ENCODE measurements at places on chromosomes 6 and 20. TPM values are rescaled to one million over a fixed set of nuclear protein-coding genes. Genes with fewer than 3 reads are reported as not detected.

DNA sequence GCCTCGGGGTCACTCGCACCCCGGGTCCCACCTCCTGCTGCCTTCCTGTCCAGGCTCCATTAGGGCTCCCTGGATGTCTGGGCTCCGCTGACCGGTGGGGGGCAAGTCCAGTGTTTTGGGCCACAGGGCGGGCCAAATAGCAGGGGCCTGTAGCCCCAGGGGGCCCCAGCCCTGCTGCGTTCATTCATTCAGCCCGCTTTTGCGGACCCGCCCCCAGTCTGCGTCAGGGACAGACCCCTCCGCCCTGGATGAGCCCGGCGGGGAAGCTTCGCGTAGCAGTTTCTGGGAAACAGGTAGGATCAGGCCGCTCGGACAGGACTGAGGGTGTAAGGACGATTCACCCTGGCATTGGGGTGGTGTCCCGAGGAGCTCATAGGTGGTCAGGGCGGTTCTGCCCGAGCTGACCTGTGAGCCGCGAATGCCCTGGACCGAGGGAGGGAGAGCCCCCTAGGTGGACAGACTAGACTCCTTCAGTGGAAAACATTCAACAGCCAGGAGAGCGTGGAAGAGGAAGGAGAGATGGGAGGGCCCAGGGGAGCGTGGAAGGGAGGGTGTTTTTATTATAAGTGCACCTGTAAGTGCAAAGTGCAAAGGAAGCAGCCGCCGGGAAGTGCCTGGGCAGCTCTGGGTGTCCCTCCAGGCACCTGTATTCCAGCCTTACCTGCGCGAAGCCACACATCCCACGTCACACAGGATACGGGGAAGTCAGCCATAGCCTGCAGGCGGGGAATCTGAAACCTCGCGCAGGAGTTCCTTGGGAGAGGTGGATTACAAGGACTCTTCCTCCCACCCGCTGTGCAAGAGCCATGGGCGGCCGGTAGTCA lies 662 bp downstream of the ENTPD6 start:
- H3K27ac ChIP-seq, result peak overlapping the region; percentile 84
- H3K27me3 ChIP-seq, result no peaks in the 10 kb centered on the region
- peak overlapping the region; percentile 64 for H3K4me3 ChIP-seq
- DNase-seq, result peak; percentile 87

- no peaks in the 10 kb centered on the region for H3K36me3 ChIP-seq
- H3K27me3 ChIP-seq, result no peaks in the 10 kb centered on the region
- DNase-seq, result no peak
- H3K4me3 ChIP-seq, result no peak overlapping the region
- H3K27ac ChIP-seq, result no peak overlapping the region
- H3K4me1 ChIP-seq, result no peaks in the 10 kb centered on the region
Observed at GRCh38 chr6:159083146-159083545, 38.4 kb upstream of the TAGAP start.

- DNase-seq, result no peak
- peaks cover 16% of the 10 kb centered on the region for H3K27me3 ChIP-seq
- no peak overlapping the region for H3K4me3 ChIP-seq
- H3K27ac ChIP-seq, result no peak overlapping the region
- no peaks in the 10 kb centered on the region for H3K36me3 ChIP-seq
Observed at GRCh38 chr20:16708602-16709001, 21.2 kb upstream of the SNRPB2 start.

DNA sequence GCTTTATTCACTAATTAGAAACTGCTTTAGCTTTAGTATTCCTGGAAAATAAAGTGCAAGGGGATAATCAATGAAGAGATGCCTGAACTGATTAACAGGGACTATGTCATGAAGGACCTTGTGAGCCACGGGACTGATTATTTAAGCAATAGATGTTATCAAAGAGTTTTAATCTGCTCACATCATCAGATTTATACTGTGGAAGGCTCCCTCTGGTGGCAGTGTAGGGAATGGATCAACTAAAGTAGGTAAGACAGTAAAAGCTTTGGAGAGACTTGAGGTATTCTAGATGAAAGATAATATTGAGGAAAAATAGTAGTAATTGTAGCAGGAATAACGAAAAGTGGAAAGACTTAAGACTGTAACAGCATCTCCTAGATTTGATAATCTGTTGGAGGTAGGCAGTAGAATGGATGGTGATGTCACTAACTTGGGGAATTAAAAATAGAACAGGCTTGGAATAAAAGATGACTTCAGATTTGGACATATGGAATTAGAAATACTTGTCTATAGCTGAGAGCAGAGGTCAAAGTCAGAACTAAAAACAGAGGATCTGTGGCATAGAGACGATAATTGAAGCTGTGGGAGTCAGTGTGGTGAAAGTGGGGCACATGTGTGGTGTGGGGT lies 80.3 kb upstream of the HTR1E start:
- H3K4me1 ChIP-seq, result no peaks in the 10 kb centered on the region
- no peak overlapping the region for H3K27ac ChIP-seq
- peak; percentile 11 for DNase-seq
- H3K36me3 ChIP-seq, result no peaks in the 10 kb centered on the region
- H3K27me3 ChIP-seq, result no peaks in the 10 kb centered on the region

- no peaks in the 10 kb centered on the region for H3K4me1 ChIP-seq
- no peaks in the 10 kb centered on the region for H3K36me3 ChIP-seq
- H3K4me3 ChIP-seq, result no peak overlapping the region
- no peak for DNase-seq
- no peaks in the 10 kb centered on the region for H3K27me3 ChIP-seq
- H3K27ac ChIP-seq, result no peak overlapping the region
Observed at GRCh38 chr20:16444057-16444777, 129.0 kb downstream of the KIF16B start.

GRCh38 chr6:73713426-73714147 lies 17.6 kb downstream of the CD109 start:
- peak overlapping the region; percentile 22 for H3K27ac ChIP-seq
- no peaks in the 10 kb centered on the region for H3K4me1 ChIP-seq
- H3K36me3 ChIP-seq, result no peaks in the 10 kb centered on the region
- DNase-seq, result no peak
- H3K4me3 ChIP-seq, result no peak overlapping the region

DNA sequence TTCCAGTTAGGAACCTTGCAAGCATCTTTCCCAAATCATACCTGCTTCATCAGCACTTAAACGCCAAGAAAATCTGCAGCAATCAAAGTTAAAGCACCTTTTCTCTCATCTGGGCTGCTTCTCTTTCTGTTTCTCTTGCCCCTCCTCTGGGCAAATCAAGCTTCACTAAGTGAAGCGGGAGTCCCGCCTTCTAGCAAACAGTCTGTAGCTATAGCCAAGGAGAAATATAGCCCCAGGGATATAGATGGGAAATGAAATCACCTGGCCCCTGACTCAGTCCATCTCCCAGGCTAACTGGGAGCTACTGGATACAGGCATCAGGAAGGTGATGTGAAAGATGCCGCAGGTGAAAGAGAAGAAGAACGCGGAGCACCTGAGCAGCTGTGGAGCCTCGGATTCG lies 481.9 kb downstream of the C6orf118 start:
- H3K4me3 ChIP-seq, result no peak overlapping the region
- no peak for DNase-seq
- H3K27ac ChIP-seq, result no peak overlapping the region
- H3K27me3 ChIP-seq, result no peaks in the 10 kb centered on the region
- H3K36me3 ChIP-seq, result no peaks in the 10 kb centered on the region
- no peaks in the 10 kb centered on the region for H3K4me1 ChIP-seq

GRCh38 chr6:27241443-27241842 lies 6.1 kb upstream of the PRSS16 start:
- H3K4me1 ChIP-seq, result no peaks in the 10 kb centered on the region
- no peak overlapping the region for H3K27ac ChIP-seq
- no peaks in the 10 kb centered on the region for H3K36me3 ChIP-seq
- DNase-seq, result no peak
- no peak overlapping the region for H3K4me3 ChIP-seq

Gene TAF4
- total RNA-seq, result 39.5 TPM

Gene DDX43
- total RNA-seq, result not detected

Gene HNF4A
- 279 TPM for total RNA-seq

Gene ADGRF5
- 2.9 TPM for total RNA-seq

Measured in transverse colon (tissue), 4 donors.